NCI-H510A (cell line): ENCODE measurements at places on chromosomes 12 and 14.

DNA sequence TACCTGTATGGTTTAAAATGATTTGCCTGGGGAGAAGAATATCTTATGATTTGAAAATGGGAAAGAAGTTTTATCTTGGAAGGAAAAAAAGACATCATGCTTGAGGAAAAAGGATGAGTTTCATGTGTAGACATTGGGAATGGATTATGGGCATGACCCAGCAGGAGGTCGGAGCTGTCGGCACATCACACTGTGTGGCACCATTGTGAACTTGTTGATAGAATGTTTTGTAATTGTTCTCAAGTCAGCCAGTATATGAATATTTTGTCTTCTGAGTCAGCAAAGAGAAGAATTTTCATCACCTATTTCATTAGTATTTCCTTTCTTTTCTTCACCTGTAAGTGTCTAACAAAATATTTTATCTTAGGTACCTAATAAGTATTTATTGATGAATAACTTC lies 60.0 kb upstream of the HMGA2 start:
- DNase-seq: no peak

- DNase-seq: no peak
These were observed 16.8 kb downstream of the FLVCR2 start for GRCh38 chr14:75595226-75595625.

DNA sequence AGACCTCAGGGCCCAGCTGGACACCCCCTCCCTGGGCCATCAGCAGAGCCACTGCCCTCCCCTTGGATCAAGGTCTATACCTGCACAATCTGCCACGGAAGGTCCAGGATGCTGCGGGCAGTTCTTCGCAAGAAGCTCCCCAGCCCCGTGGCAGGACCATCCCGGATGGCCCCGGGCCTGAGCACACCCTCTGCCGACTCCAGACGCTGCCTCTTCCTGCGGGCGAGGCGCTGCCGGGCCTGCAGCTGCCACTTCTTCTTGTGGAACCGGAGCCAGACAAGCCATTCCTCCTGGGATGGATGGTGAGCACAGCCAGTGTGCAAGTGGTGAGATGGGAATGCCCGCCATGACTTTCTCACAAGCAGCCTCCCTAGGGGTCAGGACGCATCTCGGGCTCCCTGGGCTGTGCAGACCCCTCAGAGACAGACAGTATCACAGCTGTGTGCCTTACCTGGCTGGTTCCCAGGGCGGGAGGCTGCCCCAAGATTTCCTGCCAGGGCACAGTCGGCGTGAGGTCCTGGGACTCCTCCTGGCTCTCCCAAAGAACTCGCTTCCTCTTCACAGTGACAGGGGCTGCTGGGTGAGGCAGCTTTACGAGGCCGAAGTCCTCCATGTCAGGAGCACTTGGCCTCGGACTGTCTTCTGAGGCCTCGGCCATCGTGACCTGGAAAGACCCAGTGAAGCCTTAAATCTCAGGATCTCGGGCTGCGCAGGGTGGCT lies 30.8 kb downstream of the P2RX2 start:
- no peak for DNase-seq

- no peak for DNase-seq
These were observed 11.1 kb downstream of the AKAP5 start for GRCh38 chr14:64476438-64476837.

DNA sequence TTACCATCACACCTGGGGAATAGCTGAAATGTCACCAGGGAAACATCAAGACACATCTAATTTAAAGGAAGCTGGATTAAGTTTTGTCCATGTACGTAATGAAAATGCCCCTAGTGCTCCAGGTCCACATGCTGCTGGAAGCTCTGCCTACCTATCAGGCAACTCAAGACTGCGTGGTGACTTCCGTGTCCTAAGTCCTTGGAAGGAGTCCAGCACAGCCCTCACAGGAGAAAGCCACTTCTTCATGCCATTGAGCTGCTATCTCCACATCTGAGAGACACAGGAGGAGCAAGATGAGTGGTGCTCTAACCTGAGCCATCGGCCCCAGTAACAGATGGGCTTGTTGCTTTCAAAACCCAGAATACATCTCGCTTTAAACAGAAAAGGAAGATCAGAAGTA lies 316.4 kb downstream of the DPF3 start:
- no peak for DNase-seq

DNA sequence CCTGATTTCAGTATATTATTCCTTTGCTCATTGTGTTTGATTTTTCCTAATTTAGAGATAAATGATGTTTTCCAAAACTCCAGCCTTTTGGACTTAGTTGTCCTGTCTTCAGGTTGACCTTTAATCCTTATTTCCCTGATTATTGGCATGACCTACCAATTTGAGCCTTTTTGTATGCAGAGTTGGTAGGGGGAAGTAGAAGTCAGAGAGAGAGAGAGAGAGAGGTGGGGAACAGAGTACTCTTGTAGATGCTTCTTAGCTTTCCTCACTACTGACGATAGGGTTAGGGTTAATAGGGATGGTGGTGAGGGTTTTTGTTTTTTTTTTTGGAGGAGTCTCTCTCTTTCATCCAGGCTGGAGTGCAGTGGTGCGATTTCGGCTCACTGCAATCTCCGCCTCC lies 38.6 kb downstream of the TBC1D15 start:
- no peak for DNase-seq

DNA sequence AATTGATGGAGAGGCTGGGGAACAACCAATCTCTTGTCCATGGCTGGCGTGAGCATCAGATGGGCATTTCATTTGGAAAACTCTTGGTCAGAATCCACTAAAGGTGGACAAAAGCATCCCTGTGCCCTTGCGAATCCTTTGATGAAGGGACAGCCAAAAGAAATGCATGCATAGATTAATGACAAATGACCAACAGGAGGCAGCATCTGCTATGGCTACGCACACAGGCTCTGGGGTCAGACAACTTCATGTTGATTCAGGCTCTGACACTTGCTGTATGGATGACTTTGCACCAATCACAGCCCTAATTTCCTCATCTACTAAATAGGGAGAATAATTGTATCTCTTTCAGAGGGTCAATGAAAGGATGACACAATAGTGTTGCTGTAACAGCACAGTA lies 117.5 kb downstream of the ASCL4 start:
- DNase-seq: no peak

GRCh38 chr12:97862072-97862471 lies 399.5 kb downstream of the RMST start:
- DNase-seq: no peak

DNA sequence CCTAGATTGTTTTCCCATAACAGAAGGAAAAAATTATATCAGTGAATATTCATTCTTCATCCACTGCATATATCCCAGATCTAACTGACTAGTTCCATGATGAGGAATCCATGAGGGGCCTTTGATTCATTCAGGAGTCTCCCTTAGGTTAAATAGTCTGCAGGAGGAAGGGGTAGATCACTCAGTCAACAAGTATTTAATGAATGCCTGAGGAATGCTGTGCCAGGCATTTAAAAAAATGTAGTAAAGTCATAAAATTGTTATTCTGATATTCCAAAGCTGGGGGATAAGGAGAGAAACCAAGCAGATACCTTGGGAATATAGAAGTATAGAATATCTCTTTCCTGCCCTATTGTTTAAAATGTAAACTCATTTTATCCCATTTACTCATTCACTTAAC lies 216.2 kb upstream of the CAND1 start:
- no peak for DNase-seq

DNA sequence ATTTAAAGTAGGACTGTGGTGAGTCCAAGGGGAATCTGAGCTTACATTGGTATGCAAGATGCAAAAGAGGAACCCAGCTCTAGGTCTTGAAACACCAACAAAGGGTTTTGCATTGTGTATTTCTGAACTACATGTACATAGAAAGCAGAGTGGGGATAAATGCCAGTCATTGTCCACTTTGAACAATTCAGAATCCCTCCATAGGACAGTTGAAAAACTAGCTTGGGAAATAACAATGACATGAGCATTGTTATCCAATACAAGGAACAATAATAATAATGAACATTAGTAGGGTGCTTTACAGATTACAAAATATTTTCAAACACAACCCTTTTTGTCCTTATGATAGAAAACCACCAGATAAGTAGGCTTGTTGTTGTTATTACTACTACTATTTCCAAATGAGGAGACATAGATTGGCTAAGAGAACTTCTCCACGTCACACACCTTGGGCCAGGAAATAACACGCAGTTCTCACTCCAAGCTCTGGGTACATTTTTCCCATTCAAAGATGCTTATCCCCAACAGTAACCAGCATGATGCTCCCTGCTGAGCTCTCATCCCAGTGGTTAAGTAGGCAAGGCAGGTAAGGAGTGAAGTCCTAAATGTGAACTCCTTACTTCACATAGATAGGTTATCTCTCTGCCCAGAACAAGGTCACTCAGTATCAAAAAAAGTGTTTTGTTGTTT lies 51.7 kb upstream of the RASSF8 start:
- no peak for DNase-seq

DNA sequence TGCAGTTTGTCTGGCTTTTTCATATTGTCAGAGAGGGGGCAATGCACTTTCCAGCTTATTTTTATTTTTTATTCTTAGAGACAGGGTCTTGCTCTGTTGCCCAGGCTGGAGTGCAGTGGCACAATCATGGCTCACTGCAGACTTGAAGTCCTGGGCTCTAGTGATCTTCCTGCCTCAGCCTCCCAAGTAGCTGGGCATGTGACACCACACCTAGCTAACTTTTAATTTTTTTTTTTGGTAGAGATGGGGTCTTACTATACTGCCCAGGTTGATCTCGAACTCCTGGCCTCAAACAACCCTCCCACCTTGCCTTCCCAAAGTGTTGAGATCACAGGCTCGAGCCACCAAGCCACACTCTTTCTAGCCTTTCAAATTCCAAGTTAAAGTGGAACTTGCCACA lies 3.9 kb upstream of the A2ML1 start:
- DNase-seq: no peak

GRCh38 chr14:79467835-79468234 lies 743.5 kb downstream of the DIO2 start:
- DNase-seq: no peak
